ENCODE measurements at places on chromosomes 7 and 10.

GRCh38 chr7:157832006-157832405, 495.2 kb downstream of the DNAJB6 start:
- no peak for DNase-seq

DNA sequence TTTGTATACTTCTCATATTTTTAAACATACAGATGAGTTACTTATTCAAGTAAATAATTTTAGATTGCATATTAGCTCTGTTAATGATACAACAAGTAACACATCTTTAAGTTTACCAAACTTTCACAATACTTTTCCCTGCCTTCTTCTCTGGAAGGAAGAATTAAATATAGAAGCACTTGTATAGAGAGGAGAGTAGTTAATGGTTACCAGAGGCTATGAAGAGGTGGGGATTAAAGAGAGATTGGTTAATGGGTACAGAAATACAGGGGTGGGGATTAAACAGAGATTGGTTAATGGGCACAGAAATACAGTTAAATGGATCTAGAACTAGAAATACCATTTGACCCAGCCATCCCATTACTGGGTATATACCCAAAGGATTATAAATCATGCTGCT, 20.0 kb upstream of the UCN3 start:
- no peak for DNase-seq

DNA sequence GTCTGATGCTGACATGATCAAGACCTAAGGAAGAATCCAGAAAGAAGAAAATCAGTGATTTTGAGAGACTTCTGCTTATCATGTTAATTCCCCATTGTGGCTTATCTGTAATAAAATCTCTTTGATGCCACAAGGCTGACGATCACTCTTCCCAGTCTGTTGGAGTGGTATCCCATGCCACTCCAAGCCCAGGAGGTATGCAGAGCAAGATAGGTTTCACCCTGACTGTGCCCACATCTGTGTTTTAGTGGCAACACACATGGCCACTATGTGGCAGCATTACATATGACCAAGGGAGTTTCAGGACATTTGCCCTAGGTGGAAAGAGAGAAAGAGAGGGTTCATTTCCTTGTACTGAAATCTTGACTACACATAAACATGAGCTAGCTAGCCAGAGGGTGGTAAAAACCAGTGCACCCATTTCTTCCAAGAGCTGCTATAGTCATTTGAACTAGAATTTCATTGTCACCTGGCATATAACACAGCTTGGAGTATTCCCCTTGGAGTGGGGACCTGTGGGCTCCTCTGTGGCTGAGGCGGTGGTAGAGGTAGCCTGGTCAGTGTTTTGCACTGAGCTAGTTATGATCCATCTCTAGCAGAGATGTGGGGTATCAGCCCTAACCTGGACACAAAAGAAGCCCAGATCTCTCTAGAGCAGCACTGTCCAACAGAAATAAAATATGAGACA, 20.8 kb downstream of the LAMB4 start:
- DNase-seq, result no peak

DNA sequence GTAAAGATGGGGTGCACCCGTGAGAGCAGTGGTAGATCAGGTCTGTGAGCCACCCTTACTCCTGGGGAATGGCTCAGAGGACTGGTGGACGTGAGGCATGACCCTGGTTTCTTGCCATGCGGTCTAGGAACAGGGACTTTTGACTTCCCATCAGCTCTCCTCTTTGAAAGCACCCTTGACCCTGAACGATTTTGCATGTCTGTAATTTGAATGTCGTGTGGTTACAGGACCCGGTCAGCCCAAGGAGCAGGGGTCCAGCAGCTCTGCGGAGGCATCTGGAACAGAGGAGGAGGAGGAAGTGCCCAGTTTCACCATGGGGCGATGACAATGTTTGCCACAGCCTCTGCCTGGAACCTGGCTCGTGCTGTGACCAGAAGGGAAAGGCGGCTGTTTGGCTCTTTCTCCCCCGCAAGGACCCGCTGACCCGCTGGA, 8.6 kb upstream of the ORAI2 start:
- no peak for DNase-seq

DNA sequence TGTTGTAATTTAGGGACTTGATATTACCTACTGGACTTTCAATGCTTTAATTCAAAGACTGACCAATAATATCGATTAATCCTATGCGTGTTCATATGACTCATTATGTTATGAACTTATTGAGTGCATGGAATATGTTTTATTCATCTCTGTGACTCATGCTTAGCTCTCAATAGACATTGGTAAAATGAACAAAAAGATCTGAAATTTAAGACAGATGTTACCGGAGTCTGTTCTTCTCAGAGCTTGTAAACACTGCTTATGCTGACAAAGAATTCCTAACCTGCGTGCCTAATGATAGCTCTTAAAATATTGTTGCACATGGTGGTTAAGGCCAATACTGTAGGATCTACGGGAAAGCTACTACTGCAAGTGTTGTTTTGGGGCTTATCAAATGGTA, 131.5 kb upstream of the ACBD5 start:
- no peak for DNase-seq

DNA sequence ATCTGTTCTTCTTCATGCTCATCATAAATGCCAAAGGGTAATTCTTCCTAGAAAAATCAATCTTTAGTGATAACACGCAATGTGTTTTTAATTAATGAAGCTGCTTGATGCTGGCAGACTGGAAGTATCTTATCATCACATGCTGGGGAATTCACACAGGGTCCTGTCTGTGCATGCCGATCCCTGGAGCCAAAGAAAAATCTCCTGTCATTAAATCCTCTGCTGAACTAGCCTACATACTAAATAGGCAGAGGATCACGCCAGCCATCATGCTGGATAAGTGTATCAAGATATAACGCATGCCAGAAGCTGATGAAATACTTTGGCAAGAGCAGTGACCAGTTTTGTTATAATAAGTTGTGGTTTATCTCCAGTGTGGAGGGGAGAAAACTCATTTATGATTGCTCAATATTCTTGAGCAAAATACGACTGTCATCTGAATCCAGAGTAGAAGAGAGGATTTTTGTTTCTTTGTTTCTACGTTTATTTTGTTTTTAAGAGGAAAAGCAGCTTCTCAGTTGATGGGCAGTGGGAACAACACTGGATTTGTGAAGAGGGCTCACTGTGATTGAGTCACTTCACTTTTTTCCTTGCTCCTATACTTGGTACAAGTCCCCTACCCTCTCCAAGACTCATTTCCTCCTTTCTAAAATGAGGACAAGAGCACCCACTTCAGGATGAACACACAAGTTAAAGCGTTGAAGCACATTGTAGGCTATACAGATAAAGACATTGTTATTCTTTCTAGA, 649.1 kb downstream of the TNS3 start:
- DNase-seq, result peak; percentile 56

- no peak for DNase-seq
These were observed 29.9 kb downstream of the MBL2 start for GRCh38 chr10:52742731-52743130.

DNA sequence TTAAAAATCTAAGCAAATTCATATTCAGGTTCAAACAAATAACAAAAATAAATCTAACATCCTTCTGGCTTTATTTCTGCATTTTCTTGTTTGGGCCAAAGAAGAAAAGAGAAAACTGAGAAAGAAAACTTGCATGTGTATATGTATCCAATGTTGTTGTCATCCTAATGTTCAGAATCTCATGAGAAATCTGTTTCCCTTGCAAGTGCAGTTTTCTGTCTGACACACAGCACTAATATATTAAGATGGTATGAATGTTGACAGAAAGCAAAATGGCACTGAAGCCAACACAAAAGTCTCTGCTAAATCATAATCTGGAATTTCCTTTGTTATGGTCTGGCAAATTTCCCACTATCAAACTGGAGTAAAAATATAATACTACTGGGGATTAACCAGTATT, 235.9 kb downstream of the HGF start:
- no peak for DNase-seq

- no peak for DNase-seq
These were observed 268.9 kb upstream of the SEMA3C start for GRCh38 chr7:81187753-81188152.

- DNase-seq, result no peak
These were observed 67.1 kb upstream of the MAGI2 start for GRCh38 chr7:79520543-79520942.

GRCh38 chr10:121088524-121088923, 237.4 kb downstream of the WDR11 start:
- no peak for DNase-seq

DNA sequence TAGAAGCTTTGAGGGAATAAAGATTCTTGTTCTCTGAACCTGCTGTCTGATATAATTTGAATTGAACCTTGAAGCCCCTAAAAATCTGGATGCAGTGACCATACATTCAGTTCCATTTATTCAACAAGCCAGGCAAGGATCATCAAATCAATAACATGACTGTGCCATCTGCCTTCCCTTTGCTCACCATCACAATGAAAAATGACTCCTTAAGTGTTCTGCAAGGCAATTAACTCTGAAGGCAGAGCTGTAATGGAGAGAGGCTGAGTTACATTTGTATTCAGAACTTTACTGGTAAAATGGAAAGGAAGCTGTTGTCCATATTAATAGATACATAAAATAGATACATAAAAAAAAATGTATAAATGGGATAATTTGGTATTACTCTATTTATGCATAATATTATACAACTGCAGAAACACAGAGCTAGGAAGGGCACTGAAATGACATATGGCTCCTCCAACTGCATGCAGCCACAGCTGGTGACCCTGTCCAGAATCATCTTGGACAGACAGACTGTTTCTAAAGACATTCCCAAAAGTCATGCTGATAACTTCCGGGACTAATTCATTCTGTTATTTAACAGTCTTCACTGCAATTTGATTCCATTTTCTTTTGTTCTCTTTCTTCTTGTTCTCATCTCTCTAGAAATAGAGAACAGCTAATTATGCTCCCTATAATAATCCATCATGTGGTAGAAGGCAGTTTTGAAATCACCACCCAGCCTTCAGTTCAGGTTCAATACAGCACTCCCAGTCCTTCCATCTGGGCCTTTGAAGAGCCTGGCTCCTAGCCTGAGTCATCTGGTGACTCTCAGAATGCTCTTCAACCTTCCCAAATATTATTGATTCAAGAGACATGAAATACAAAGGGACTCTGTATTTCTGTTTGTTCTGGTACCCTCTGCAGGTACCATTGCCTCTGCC, 412.6 kb downstream of the GFRA1 start:
- no peak for DNase-seq

DNA sequence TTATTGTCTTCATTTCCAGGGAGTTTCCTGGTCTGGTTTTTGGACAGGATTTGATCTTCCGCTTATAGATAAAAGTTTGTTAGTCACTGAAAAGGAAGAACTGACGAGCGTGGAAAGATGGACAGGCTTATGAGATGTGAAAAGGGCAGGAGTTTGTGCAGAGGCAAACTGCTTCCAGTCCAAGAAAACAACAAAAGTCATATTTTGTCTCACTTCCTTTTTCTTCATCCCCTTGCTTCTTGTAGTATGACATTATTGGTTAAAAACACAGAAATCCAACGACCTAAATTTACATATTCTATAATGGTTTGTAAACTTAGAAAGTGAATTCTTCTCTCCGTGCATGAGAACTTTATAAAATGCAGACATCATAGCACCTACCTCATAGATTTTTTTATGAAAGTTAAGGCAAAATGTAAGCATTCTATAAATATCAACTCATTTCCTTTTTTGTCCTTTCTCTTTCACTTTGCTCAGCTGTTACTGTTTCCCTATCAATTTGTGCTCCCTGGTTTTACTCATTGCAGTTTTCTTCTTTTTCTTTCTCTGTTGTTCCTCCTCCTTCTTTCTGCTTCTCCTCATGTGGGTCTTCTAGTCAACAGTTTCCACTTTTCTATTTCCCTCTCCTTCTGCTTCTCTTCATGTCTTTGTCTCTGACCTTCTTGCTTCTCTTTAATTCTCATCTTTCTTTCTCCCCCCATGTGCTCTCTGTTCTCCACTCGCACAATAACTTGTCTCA, 370.2 kb downstream of the ARL4A start:
- DNase-seq, result no peak

DNA sequence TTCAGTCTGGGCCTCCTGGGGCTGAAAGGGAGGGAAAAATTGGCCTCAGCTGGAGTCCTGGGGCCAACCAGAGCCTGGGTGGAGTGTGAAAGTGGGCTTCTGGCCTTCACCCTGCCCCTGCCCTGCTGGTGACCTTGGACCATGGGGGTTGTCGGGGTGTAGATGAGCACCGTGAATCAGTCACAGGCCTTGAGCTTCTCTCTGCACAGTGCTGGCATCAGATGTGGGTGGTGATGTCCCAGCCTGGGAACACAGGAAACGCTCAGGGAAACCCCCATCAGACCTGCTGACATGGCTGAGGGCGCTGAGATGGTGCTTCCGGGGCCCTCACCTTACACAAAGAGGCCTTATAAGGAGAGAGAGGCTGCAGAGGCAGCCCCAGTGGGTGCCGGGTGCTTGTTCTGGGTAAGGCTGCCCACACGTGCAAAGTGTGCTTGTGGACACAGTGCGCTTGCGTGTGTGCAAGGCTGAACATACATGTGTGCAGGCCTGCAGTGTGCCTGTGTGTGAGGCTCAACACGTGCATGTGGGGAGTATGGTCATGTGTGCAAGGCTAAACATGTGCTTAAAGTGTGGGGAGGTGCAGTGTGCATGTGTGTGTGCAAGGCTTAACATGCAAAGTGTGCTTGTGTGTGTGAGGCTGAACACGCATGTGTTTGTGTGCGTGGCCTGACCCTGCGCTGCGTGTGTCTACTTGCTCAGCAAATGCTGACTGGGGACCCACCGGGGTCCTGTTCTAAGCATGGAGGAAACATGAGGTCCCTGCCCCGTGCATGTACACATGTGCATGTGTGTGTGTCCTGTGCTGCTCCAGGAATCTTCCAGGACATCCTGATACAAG, 6.5 kb downstream of the ARPC1B start:
- no peak for DNase-seq

- no peak for DNase-seq
These were observed 25.8 kb upstream of the ZRANB1 start for GRCh38 chr10:124916098-124916584.

DNA sequence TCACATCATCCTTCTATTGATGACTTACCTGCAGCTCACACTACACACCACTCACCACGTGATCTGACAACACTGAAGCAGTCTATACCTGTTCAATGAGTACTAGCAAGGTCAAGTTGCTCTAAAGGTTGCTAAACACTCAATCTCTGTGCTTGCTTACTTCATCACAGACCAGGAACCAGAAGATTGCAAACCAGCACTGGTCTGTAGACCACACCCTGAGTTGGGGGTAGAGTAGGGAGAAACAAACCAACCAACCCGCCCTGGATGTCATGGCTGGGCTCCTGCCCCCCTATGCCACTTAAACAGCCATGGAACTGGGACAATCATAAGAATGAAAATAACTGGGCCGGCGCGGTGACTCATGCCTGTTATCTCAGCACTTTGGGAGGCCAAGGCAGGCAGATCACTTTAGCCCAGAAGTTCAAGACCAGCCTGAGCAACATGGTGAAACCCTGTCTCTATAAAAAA, 19.6 kb downstream of the DLG5 start:
- DNase-seq, result no peak

GRCh38 chr7:124918662-124919061, 11.0 kb downstream of the POT1 start:
- no peak for DNase-seq

- DNase-seq, result no peak
These were observed 351.8 kb upstream of the SEMA3A start for GRCh38 chr7:84546403-84546802.

GRCh38 chr7:151661587-151661986, 141.9 kb upstream of the RHEB start:
- no peak for DNase-seq

All from femur (tissue), 1 donor.